NCI-H2081 treated with DMSO at 0.1 percent for 48 hours (cell line): ENCODE measurements at places on chromosomes 6 and 20.

- DNase-seq: no peak
Measured at GRCh38 chr6:90274451-90275030, 22.1 kb downstream of the BACH2 start.

GRCh38 chr20:36092398-36093024 is 62.0 kb upstream of the EPB41L1 start:
- no peak for DNase-seq

DNA sequence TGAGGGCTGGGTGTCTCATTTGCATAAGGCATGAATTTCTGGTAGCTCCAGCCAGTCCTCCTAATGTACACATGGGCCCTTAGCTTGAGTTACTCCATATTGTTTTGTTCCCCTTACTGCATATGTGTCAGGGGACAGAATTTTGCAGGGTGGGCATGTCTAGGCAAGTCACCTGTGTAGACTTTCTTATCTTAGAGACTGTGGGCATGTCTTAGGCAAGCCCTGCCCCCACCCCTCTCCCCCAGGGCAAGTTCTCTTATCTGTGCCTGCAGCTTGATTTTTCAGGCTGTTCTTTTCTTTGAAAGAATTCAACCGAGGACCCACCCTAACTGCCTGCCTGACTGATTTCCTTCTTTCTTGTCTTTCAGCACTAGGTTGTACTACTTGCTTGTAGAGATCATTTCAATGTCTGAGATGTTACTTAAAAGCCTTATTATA is 32.1 kb downstream of the NHLRC1 start:
- DNase-seq: no peak

DNA sequence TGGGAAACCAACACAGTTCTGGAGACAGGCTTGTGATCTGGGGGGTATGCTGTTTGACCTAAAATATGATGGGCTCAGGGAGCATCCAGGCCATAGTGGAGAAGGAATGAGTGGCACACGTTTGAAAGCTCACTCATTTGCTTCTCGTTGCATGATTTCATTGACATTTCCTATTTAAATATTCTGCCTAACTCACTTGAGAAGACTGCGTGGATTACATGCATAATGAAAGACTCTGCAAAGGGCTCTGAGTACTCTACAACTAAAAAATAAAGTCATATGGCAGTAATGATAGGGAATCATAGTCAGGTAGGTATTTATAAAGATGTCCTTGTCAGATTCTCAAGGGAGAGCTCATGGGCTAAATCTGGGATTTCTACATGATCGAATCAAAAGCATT is 117.9 kb downstream of the LAMP5 start:
- no peak for DNase-seq

DNA sequence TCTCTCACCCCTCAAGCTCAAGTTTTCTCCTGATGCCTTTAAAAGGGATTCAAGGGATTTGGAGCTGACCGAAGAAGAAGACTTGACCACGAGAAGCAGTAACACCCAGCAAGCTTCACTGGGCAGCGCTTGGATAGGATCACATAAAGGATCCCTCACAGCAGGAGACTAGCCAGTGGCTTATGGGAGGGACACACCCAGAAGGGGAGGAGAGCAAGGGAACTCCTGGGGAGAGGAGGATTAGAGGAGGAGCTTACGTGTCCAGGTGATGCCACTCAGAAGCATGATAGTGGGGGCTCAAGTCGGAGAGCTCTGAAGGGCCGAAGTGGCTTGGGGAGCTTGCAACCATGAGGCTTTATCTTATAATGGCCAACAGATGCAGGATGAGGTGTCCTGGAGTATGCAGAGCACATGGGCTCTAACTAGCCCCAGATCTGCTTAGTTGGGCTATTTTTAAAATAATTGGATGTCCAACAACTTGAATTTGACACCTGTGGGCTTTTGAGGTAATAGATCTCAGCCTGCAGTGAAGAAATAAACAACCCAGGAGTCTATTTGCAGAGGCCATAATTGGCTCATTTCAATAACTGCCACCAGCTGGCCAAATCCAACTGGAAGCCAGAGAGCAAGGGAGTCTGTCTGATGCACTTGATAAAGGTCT is 137.9 kb upstream of the EXOC2 start:
- DNase-seq: peak; percentile 10

DNA sequence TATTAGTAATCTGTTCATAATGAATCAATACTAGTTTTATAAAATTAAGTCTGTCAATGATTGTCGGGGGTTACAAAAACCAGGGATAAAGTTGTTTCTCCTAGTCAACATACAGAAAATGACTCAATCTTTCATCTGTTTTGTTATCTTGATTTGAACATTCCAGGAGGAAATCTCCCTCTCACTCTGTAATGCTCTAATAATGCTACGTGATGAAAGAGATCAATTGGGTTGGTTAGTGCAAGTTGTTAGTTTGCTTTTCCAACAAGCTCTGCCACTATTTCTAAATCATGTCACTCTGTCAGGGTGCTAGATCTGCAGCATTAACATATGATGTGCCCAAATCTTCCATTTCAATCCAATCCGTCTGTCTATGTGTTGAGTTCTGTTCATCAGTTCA is 379.5 kb upstream of the GJE1 start:
- no peak for DNase-seq

DNA sequence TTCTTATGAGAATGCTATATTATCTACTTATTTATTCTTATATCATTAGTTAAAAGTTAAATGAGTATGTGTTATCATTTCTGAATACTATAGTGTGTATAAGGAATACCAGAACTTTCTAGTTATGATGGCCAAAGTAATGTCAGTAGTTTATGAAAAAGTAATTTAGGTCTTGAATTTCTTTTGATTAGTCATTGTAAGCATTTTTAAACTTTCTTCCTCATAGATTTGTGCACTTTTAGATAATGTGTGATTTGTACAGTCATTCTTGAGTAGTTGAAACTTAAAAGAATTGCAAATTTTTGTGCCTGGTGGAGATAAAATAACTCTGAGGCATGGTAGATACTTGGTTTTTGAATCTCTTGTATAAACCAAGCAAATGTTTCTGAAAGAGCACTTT is 311.3 kb downstream of the CDKAL1 start:
- no peak for DNase-seq

DNA sequence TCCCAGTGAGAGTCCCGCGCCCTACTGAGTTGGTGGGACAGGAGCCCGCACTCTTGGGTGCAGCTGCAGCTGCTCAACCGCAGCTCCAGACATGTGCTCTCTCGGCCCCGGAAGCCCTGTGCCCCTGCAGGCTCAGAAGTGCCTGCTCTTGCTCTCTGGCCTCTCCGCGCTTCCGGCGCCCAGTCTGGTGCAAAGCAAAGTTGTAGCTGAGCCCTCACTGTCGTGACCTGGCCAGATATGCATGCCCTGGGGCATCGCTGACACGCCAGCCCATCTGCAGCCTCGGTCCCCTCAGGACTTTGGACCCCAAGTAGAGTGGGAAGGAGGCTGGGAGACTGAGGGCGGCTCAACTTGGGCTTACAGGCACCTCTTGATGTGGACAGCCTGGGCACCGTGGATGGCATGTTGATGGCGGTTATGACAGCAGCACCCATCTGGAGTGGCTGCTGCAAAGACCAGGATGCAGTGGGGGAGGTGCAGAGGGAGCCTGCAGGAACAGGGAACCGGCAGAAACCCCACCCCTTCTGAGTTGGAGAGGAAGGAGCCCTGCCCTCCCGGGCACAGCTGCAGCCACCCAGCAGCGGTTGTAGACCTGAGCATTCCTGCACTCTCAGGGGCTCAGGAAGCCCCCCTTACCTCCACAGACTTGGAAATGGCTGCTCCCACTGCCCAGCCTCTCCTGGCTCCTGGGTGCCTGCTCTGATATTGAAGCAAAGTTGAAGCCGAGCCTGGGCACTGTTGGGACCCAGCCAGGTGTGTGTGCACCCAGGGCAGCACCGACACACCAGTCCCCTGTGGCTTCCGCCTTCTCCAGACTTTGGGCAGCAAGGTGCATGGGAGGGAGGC is 462.6 kb downstream of the TBC1D32 start:
- DNase-seq: no peak

GRCh38 chr6:129138739-129139405 is 255.9 kb downstream of the LAMA2 start:
- no peak for DNase-seq

GRCh38 chr20:10478205-10478604 is 43.1 kb downstream of the SLX4IP start:
- DNase-seq: no peak

DNA sequence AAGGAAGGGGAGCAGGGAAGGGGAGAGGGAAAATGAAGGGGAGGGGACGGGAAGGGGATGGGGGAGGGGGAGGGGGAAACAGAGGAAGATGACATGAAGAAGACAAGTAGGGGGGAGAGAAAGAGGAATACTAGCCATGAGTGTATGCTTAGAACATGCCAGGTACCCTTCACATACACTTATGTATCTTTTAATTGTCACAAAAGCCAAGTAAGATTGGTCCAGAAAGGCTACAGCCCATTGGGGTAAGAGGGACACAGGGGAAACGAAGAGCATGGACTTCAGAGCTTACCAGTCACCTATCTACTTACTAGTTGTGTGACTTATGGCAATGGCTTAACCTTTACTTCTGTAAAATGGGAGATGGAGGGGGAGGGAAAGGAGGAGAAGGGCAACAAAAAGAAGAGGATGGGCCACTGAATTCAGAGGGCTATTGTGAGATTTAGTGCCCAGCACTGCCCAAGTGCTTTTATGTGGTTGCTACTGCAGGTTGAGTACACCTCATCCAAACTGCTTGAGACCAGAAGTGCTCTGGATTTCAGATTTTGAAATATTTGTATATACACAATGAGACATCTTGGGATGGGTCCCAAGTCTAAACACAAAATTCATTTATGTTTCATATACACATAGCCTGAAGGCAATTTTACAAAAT is 90.3 kb downstream of the ARHGAP18 start:
- no peak for DNase-seq

- DNase-seq: no peak
Measured at GRCh38 chr6:168583821-168584220, 142.8 kb downstream of the SMOC2 start.

GRCh38 chr6:16518265-16518664 is 243.0 kb downstream of the ATXN1 start:
- no peak for DNase-seq

- no peak for DNase-seq
Measured at GRCh38 chr20:58883241-58883691, 30.8 kb downstream of the GNAS start.

- DNase-seq: no peak
Measured at GRCh38 chr6:116127771-116128493, 2.0 kb upstream of the COL10A1 start.

DNA sequence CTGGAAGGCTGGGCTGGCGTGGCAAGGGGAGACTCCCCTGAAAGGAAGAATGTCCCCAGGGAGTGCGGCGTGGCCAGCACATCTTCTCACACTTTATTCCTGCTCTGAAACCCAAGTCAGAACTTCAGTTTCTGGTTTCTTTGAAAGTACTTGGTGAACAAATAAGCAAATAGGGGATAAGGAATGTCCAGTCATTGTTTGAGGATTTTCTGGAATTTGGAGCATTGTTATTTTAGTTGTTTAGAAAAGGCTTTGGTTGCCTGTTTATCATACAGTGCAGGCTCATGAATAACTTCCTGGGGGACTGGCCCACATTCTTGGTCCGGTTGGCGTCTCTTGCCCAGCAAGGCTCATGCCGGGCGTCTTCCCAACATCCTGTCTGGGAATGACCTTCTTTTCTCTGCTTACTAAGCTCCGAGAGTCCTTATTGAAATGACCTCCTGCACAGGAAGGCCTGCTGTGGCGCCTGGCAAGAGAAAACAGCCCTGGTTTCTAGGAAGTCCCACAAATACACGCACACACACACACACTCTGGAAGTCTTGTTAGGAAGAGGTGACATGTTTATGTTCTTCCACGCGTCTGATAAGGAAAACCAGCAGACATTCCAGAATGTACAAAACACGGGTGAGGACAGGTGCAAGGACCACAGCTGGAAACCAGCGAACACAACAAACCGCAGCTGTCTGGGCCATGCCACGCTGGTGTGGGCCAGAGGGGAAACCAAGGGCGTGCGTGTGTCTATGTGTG is 71.9 kb downstream of the TMEM170B start:
- no peak for DNase-seq

- no peak for DNase-seq
Measured at GRCh38 chr6:108588586-108588985, 27.9 kb downstream of the FOXO3 start.

DNA sequence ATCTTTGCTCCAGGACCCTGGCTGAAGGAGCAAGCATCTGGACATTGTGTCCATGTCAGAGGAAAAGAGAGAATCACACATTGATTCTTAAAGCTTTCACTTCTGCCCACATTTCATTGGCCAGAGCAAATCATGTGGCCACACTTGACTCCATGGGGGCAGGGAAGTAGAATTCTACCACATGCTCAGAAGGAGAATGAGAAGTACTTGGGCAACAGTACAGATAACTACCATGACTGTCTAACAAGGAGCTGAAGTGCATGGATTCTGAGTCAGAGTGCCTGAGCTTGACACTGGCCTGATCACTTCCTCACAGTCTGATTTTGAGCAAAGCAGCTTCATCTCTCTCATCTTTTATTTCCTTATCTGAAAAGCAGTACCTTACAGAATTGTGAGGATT is 38.6 kb downstream of the GHRH start:
- no peak for DNase-seq

DNA sequence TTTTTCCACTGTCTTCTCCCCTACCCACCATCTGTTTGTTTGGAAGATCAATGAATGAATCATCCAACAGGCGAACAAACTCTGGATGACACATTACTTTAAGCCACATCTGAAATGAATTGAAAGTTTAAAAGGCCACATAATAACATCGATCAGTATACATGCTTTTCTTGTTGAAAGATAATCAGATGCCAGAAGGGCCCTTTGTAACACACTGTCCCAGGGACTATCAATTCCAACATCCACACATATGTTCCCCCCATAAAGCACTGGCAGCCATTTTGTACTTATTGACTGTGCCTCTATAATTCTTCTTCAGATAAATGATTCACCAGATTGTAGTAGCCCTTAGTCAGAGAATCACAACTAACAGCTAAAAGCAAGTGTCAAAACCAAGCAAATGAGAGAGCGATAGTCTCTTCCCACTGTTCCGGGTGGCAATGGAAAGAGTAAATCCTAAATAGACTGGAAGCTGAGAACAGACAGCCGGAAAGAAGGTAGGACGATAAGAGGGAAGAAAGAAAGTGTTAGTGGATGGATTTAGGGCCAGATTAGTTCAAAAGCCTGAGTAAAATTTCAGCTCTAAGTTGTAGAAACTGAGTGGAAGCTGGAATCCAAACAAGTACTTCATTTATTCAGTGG is 184.9 kb upstream of the TENT5A start:
- no peak for DNase-seq

- no peak for DNase-seq
Measured at GRCh38 chr6:48628316-48628715, 517.3 kb upstream of the PTCHD4 start.
